ENCODE measurements at places on chromosomes 6 and 20.

DNA sequence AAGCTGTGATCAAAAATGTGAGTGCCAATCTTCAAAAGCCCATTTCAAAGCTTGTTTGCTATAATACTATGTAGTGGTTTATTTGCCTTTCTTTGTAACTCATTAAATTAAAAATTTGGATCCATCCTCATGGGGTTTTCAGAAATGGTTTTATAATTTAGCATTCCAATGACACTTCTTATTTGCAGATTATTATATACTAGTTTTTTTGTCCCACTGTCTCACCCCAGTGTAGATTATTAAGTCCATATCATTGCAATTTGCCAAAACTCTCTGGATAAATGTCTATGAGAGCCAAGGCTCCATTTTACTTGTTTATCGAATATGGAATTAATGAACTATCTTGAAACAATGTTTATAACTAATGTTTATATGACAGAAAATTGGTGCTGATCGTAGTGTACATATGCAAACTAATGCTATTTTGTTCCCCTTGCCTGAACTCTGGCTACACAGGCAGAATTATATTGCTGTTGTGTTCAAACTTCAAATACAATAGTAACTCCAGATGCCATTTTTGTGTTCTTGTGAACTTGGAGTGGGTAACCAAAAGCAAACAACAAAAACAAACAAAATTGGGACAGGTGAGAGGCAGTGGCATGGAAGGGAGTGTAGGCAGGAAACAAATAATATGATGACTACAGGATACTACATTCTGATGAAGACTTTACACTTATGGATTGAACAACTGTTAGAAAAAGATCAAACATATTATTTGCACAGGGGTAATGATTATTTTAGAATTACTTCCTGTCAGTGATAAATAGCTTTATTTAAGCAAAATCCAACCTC is 307.1 kb upstream of the FLRT3 start:
- DNase-seq, result no peak

GRCh38 chr6:45436544-45437438 is 59.1 kb upstream of the SUPT3H start:
- DNase-seq, result no peak

DNA sequence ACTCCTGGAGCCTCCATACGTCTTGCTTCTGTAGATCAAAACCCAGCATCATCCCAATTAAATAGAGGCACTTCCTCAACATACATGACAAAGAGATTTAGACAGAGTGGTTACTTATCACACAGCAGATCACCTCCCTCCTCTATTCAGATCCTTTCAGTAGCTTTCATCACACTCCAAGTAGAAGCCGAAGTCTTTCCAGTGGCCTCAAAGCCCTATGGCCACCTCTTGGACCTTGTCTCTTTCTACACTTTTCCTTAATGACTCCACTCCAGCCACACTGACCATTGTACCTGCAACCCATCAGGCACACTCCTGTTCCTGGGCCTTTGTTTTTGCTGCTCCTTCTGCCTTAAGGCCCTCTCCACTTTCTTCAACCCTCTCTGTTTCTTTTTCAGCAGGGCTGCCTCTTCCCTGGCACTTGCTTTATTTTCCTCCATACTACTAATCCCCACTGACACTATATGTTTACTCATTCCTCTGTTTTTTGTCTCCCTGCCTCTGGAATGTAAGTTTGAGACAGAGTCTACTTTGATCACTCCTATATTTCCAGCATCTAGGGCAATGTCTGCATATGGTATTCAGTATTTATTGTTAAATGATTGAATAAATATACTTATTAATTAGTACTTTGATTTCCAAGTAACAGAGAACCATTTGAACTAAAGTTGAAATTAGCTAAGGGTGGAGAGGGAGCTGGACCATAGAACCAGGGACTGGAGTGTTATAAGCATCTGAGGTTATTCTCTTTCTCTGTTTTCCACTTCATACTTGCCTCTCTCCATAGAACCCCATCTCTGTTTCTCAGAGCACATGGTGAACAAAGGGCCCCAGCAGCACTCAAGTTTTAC is 43.4 kb upstream of the TRAM2 start:
- DNase-seq, result no peak

DNA sequence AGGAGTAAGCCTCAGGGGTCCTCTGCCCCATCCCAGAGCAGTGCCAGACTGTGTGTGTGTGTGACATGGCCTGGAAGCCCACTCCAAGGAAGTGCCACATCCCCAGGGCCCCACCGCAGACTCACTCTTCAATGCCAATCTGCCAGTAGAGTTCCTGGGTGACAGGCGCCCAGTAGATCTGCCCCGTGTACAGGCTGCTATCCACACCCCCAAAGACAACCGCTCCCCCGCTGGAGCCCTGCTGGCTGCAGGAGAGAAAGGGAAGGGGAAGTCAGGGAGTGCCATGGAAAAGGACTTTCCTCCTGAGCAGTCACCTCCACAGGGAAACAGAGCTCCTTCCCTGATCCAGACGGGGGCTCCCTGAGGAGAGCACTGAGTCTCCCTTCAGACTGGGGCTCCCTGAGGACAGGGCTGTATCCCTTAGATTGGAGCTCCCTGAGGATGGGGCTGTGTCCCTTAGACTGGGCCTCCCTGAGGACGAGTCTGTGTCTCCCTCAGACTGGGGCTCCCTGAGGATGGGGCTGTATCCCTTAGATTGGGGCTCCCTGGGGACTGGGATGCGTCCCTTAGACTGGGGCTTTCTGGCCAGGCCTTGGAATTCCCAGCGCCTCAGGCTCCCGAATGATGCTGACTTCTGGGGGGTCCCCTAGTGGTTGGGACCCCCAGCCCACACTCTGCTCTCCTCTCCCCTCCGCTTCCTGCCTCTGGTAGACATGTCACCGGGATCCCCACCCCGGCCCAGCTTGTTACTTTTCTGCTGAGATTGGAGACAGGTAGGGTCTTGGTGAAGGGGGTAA is 5.2 kb upstream of the TFEB start:
- DNase-seq, result no peak

DNA sequence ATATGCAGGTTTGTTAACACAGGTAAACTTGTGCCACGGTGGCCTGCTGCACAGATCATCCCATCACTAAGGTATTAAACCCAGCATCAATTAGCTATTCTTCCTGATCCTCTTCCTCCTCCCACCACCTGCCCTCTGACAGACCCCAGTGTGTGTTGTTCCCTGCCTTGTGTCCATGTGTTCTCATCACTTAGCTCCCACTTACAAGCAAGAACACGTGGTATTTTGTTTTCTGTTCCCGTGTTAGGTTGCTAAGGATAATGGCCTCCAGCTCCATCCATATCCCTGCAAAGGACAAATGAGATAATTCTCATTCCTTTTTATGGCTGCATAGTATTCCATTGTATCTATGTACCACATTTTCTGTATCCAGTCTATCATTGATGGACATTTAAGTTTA is 294.0 kb downstream of the PKHD1 start:
- DNase-seq, result no peak

GRCh38 chr6:39449022-39449421 is 126.5 kb upstream of the KCNK16 start:
- no peak for DNase-seq

GRCh38 chr20:31390490-31390889 is at the start of gene DEFB119:
TSS of gene DEFB119 (minus strand) at chr20:31390590. CDS start at chr20:31390483, 107 bp downstream.
- DNase-seq, result no peak

DNA sequence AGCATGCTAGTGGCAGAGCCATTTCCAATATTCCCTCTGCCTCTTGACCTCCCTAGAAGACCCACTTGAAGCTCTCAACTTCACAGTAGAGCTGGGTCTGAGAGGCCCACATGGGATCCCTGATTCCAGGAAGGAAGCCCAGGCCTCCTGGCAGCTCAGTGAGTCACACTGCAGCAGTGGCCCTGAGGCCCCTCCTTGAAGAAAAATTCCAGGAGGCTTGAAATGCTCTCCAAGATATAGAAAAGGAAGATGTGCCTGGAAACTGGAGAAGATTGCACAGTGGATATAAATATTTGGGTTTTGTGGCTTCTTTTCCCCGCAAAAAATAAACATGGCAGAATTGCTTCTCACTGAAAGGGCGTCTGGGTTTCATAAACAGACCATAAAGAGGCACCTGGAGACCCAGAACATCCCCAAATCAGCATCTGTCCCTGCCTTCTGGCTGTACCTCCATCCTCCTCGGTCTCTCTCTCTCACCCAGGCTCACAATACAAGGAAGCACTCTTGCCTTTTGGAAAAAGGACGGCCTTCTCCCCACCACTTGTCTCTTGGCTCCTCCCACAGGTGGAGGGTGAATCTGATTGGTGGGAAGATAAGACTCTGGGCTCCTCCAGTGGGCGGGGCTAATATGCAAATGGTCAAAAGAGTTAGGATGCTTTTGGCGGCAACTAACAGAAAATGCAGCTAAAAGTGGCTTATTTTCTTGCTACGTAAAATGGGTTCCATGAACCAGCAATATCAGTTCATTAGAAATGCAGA is 200.0 kb upstream of the SULF2 start:
- DNase-seq, result no peak

GRCh38 chr6:116090251-116090650 is 10.4 kb upstream of the NT5DC1 start:
- DNase-seq, result no peak

GRCh38 chr6:107470364-107470763 is 11.0 kb upstream of the PDSS2 start:
- no peak for DNase-seq

DNA sequence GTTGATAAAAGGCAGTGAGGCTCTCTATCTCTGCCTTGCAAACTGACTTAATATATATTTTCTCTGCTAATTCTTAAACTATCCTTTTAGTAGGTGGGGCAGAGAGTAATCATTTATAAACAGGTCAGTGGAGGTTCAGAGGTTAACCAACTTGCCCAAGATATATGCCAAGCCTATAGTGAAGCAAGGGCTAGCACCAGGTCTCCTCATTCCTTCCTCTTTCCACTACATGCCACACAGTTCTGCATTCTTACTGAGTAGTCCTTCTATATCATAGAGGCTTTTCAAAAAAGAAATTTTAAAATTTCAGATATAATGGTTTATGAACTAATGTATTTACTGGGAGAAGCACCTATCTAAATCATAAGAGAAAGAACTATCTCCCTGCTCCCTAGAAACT is 8.5 kb downstream of the ARG1 start:
- no peak for DNase-seq

DNA sequence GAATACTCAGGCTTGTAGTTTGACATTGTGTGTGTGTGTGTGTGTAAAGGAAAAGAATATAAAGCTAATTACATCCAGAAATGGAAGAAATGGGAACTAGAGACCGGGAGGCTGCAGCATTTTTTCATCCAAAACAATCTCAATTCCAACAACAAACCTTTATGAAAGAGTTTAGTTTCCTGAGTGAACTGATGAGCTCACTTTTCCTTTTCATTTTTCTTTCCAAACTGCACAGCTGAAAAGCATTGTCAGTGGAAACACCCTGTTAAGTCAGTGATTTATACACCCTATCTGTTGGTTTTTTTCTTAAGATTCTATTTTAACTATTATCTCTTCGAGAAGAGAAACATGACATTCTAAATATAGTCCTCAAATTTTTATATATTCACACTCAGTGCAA is 130.9 kb downstream of the RFPL4B start:
- DNase-seq, result no peak

DNA sequence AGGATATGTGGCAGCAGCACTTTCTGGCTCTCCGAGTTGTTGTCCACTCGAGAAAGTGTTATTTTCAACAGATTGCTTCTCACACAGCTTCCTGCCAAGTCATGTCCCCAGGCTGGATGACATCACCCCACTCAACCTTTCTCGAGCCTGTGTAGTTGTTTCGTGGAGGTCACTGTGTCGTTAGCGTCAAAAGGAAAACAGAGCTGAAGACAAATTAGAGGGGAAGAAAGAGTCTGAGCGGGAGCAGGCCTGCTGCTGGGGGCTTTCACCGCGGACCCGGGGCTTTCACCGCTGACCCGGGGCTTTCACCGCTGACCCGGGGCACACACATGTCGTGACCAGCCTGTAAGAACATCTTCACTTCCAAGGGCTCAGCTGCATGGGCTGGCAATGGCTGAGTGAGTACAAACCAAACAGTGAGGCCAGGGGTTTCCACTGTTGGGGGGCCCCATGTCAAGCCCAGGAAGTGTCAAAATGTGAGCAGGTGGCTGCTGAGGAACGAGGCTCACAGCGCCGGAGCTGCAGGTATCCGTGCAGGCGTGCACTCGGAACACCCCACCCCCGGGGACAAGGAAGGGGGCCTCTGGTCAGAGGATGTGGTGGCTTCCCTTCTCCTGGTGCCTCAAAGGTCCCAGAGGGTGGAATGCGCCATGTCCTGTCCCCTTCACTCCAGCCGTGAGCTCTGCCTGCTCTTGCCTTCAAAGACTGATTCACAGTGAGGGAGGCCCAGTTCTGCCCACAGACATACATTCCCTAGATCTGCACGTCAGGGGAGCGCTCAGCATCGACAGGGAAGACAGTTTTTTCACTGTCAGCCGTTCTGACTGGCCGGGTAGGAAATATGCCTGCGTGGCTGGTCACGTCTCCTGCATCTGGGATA is 365.9 kb downstream of the TAF4 start:
- no peak for DNase-seq

- DNase-seq, result no peak
These were observed 12.4 kb upstream of the SCGN start for GRCh38 chr6:25639653-25640052.

GRCh38 chr6:28897369-28897745 is 26.4 kb downstream of the TRIM27 start:
- no peak for DNase-seq

- no peak for DNase-seq
These were observed 912 bp downstream of the IL17F start for GRCh38 chr6:52243282-52243893.

- no peak for DNase-seq
These were observed 105.4 kb upstream of the MCHR2 start for GRCh38 chr6:100099189-100100074.

Data from DMS 273 treated with DMSO at 0.1 percent for 48 hours (cell line).